ENCODE measurements at places on chromosomes 11 and 22.

GRCh38 chr11:33970984-33971466, 79.1 kb upstream of the LMO2 start:
- no peak for DNase-seq

- DNase-seq: peak; percentile 78
Measured at GRCh38 chr11:78187366-78188285, 800 bp downstream of the KCTD21 start.

DNA sequence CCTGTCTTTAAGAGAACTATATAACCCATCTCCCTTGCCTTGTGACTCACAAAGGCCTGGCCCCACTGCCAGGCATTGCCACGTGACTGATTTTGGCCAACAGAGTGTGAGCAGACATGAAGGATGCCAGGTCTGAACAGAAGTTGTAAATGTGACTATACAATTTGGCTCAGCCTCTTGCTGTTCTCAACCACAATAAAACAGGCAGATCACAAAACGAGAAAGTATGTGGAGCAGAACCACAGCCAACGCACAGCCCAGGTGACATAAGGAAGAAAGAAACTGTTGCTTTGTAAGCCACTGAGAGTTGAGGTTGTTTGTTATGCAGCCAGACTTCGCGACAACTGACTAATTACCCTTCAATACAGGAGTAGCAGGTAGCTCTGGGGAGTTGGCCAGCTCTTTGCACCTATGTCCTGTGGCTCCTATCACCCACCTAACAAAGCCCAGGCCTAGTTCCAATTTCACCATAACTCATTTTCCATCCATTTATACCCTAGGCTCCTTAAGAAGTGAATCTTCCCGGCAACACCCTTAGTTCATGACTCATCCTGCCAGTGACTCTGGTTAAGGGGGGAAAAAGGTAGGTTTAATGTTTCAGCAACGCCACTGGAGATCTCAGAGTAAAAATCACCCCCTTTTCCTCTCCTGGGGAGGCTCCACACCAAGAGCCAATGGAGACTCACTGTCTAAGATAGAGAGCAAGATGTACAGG, 53.7 kb downstream of the GALNT18 start:
- no peak for DNase-seq

GRCh38 chr22:43969989-43970755, 14.9 kb downstream of the SAMM50 start:
- DNase-seq: no peak

- no peak for DNase-seq
Measured at GRCh38 chr11:110295531-110296225, 736 bp downstream of the RDX start.
